ENCODE measurements at places on chromosomes 3 and 15.

DNA sequence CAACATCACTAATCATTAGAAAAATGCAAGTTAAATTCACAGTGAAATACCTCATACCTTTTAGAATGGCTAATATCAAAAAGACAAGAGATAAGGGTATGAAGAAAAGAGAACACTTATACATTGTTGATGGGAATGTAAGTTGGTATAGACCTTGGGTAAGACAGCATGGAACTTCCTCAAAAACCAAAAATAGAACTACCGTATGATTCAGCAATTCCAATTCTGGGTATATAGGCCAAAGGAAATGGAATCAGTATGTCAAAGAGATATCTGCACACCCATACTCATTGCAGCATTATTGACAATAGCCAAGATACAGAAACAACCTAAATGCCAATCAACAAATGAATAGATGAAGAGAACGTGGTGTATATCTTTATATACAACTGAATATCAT, 166.8 kb upstream of the LRRN1 start:
- no peak overlapping the region for H3K27ac ChIP-seq
- H3K27me3 ChIP-seq = no peaks in the 10 kb centered on the region
- no peaks in the 10 kb centered on the region for H3K36me3 ChIP-seq

GRCh38 chr15:78070049-78070700, 7.3 kb downstream of the TBC1D2B start:
- peaks cover 12% of the 10 kb centered on the region for H3K36me3 ChIP-seq
- DNase-seq = no peak
- peak overlapping the region; percentile 96 for H3K27ac ChIP-seq
- no peak overlapping the region for H3K4me3 ChIP-seq
- no peaks in the 10 kb centered on the region for H3K27me3 ChIP-seq
- H3K4me1 ChIP-seq = peaks cover 22% of the 10 kb centered on the region

GRCh38 chr3:192825657-192826200, 91.9 kb downstream of the MB21D2 start:
- H3K36me3 ChIP-seq = peaks cover 4% of the 10 kb centered on the region
- no peak overlapping the region for H3K27ac ChIP-seq
- no peak for DNase-seq
- H3K27me3 ChIP-seq = no peaks in the 10 kb centered on the region
- no peaks in the 10 kb centered on the region for H3K4me1 ChIP-seq

GRCh38 chr15:25134546-25134945, 179.8 kb downstream of the SNRPN start:
- no peak for DNase-seq
- no peaks in the 10 kb centered on the region for H3K27me3 ChIP-seq
- no peaks in the 10 kb centered on the region for H3K36me3 ChIP-seq
- H3K4me3 ChIP-seq = no peak overlapping the region
- H3K4me1 ChIP-seq = no peaks in the 10 kb centered on the region

DNA sequence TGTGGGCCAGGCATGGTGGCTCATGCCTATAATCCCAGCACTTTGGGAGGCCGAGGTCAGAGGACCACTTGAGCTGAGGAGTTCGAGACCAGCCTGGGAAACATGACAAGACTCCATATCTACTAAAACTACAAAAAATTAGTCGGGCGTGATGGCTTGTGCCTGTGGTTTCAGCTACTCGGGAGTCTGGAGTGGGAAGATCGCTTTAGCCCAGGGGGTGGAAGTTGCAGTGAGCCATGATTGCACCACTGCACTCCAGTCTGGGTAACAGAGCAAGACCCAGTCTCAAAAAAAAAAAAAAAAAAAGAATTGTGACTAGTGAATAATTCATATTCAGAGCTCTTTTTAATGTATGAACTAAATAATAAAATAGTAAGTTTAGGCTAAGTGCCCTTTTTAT, 87.8 kb upstream of the TSEN2 start:
- DNase-seq = no peak
- no peaks in the 10 kb centered on the region for H3K36me3 ChIP-seq
- no peak overlapping the region for H3K27ac ChIP-seq
- H3K27me3 ChIP-seq = peaks cover 8% of the 10 kb centered on the region
- H3K4me1 ChIP-seq = no peaks in the 10 kb centered on the region
- no peak overlapping the region for H3K4me3 ChIP-seq

- H3K36me3 ChIP-seq = no peaks in the 10 kb centered on the region
- peaks cover 63% of the 10 kb centered on the region for H3K27me3 ChIP-seq
- H3K4me3 ChIP-seq = no peak within 1 kb of the TSS
- H3K27ac ChIP-seq = no peak within 1 kb of the TSS
- no peak for DNase-seq
- H3K4me1 ChIP-seq = no peaks in the 10 kb centered on the region
Observed at GRCh38 chr3:139935016-139935865, at the start of gene CLSTN2. CLSTN2 (plus strand) TSS chr3:139935185.

DNA sequence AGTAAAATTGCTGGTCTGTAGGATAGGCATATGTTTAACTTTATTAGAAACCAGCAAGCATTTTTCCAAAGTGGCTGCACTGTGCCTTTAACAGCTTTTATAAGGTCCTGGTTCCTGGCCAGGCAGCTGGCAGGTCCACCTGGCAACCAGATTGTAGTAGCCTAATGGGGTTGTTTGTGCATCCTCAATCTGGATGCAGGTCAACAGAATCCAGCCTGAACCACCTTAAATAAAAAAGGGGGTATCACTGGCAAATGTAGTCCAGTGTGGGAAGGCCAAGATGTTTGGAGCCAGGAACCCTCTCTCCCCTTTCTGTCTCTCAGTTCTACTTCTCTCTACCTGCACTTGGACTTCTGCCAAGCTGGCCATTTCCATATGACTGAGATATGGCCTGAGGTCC, 200.3 kb downstream of the ZNF621 start:
- no peak for DNase-seq
- H3K4me1 ChIP-seq = no peaks in the 10 kb centered on the region
- H3K27me3 ChIP-seq = peaks cover 9% of the 10 kb centered on the region
- peaks cover 3% of the 10 kb centered on the region for H3K36me3 ChIP-seq

- H3K36me3 ChIP-seq = peaks cover 2% of the 10 kb centered on the region
- no peak overlapping the region for H3K4me3 ChIP-seq
- H3K27me3 ChIP-seq = no peaks in the 10 kb centered on the region
- peaks cover 1% of the 10 kb centered on the region for H3K4me1 ChIP-seq
- H3K27ac ChIP-seq = no peak overlapping the region
- no peak for DNase-seq
Observed at GRCh38 chr3:143529018-143529478, 319.2 kb downstream of the SLC9A9 start.

DNA sequence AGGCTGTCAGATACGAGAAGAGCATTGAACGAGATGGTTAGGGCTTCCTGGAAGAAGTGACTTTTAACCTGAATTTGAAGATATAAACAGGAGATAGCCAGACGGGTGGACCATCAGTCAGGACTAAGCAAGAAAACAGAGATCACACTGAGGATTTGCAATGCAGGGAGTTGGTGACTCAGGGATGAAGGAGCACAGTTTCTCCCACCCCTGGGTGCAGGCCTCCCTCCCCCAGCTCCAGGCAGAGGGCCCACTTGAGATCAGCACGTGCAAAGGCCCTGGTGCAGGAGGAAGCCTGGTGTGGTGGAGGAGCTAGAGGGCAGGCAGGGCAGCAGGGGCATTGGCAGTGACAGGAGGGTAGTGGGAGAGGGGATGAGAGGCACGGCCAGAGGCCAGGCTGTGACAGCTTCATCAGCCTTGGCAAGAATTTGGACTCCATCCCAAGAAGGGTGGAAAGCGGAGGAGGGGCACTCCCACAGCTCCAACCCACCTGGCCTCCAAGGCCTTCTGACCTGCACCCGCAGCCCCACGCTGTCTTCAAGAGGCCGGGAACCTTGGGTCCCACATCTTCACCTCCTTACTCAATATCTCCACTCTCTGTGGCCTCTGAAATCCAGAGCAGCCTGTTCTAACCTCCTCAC, 8.7 kb upstream of the PCSK6 start:
- no peak overlapping the region for H3K27ac ChIP-seq
- peaks cover 6% of the 10 kb centered on the region for H3K36me3 ChIP-seq
- no peak overlapping the region for H3K4me3 ChIP-seq
- DNase-seq = no peak
- H3K27me3 ChIP-seq = peaks cover 55% of the 10 kb centered on the region

- no peak for DNase-seq
- H3K36me3 ChIP-seq = no peaks in the 10 kb centered on the region
- H3K4me1 ChIP-seq = no peaks in the 10 kb centered on the region
- H3K27me3 ChIP-seq = no peaks in the 10 kb centered on the region
- H3K27ac ChIP-seq = no peak overlapping the region
- H3K4me3 ChIP-seq = no peak overlapping the region
Observed at GRCh38 chr3:173096994-173097785, 43.8 kb downstream of the SPATA16 start.

DNA sequence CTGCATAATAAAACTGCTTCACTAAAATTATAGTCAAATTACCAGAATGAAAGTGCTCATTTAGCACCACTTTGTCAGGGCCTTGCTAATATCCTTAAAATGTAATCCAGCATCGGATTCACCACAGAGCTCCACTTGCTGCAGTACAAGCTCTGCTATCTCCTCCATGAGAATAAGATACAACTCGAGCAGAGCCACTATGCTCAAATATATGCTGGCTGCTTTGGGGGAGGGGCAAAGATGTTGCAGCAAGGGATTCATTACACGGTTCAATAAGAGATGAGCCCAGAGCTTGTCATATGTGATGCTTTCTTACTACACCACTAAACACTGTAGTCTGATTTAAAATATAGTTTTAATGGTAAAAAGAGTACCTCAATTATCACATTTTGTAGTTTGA, 72.2 kb downstream of the DLG1 start:
- H3K27me3 ChIP-seq = no peaks in the 10 kb centered on the region
- no peak overlapping the region for H3K27ac ChIP-seq
- peaks cover 23% of the 10 kb centered on the region for H3K4me1 ChIP-seq

DNA sequence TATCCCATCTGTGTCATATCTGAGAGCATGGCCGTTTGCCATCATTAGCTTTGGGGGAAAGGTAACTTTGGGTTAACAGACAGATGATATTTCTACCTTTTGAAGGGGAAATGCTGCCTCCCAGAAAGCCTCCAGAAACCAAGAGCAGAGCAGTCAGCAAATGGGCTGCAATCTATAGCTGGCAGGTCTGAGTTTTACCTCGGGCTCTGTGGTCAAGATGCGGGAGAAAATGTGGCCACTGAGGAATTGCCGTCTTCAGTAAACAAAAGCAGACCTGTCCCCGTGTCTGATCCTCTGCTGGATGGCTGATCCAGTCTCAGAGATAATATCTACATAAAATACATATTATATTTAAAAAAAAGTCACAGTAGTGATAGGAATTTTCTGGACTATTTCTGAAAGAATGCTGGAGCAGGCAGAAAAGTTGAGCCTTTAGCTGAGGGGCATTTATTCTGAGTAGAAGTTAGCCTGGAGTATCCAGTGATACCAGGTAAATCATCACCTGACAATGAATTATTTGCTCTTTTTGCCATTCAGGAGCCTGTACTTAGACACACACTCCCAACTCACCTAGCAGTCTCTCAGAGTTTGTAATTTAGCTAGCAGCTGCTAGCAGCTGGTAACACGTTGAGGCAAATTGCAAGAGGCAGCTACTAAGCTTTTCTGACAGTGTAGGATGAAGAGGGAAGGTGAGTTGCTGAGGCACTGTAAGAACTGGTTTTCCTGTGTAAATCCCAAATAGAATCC, 285.3 kb upstream of the RARB start:
- H3K27ac ChIP-seq = no peak overlapping the region
- no peaks in the 10 kb centered on the region for H3K4me1 ChIP-seq
- DNase-seq = no peak
- H3K4me3 ChIP-seq = no peak overlapping the region

DNA sequence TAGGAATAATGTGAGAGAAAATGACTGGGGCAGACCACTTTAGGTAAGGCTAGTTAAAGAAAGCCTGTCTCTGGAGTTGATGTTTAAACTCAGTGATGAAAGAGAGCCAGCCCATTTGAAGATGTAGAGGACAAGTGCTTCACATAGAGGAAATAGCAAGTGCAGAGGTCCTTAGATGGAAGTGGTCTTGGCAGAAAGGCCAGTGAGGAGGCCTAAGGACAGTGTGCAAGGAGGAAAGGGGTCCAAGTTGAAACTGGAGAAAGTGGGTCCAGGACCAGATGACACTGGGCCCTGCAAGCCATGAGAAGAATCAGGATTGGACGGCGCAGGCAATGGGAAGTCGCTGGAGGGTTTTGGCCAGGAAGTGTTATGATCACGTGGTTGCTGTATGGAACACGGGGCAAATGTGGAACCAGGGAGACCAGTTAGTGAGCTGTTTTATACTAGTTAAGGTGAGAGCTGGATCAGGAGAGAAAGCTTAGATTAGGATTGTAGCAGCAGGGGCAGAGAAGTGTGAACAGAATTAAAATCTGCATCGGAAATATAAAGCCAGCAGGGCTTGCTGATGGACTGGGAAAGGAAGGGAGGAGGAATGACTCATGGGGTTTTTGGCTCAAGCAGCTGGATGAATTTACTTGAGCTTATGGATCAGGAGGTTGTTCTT, 48.0 kb upstream of the SCAANT1 start:
- H3K4me1 ChIP-seq = peaks cover 30% of the 10 kb centered on the region
- H3K27me3 ChIP-seq = no peaks in the 10 kb centered on the region
- H3K36me3 ChIP-seq = peaks cover 1% of the 10 kb centered on the region
- no peak for DNase-seq
- H3K4me3 ChIP-seq = peak overlapping the region; percentile 3

GRCh38 chr3:78683284-78683683, 1084.5 kb downstream of the ROBO1 start:
- no peak for DNase-seq
- H3K4me1 ChIP-seq = no peaks in the 10 kb centered on the region
- no peak overlapping the region for H3K27ac ChIP-seq
- H3K27me3 ChIP-seq = no peaks in the 10 kb centered on the region
- H3K4me3 ChIP-seq = no peak overlapping the region

DNA sequence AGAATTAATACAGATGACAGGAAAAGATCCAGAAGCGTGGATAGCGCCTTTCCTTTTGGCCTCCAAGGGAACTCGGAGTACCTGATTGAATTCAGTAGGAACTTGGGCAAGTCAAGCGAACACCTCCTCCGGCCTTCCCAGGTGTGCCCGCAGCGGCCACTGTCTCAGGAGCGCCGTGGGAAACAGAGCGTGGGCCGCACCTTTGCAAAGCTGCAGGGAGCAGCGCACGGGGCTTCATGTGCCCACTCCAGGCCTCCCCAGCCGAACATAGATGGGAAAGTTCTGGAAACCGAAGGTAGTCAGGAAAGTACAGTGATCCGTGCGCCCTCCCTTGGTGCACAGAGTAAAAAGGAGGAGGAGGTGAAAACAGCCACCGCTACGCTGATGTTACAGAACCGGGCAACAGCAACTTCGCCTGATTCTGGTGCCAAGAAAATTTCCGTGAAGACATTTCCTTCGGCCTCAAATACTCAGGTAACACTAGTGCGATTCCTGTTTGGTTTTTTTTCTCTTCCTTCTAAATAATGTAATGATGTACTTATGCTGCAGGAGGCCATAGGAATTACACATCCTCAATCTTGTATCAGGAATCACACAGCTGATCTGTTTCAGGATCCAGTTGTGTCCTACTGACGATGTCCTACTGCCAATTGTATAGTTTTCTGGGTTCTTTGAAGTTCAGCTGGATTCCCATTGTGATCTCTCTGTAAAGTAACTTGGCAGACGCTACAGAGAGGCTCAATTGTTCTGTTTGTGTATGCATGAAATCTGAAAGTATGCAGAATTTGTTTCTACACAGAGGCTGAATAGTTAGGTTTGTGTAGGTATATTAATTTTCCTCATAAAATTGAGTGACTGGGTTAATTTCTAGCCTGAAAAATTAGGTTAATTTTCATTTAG, 63.1 kb downstream of the CGNL1 start:
- no peak overlapping the region for H3K27ac ChIP-seq
- H3K27me3 ChIP-seq = peaks cover 23% of the 10 kb centered on the region
- no peaks in the 10 kb centered on the region for H3K4me1 ChIP-seq
